Tibial artery (tissue), 4 donors: ENCODE measurements at places on chromosomes 6 and 20.

GRCh38 chr6:128410584-128410983 is 109.8 kb downstream of the PTPRK start:
- H3K4me3 ChIP-seq = no peak overlapping the region
- no peak for DNase-seq
- H3K36me3 ChIP-seq = no peaks in the 10 kb centered on the region
- no peak overlapping the region for H3K27ac ChIP-seq
- no peaks in the 10 kb centered on the region for H3K4me1 ChIP-seq

- no peak overlapping the region for H3K27ac ChIP-seq
- no peaks in the 10 kb centered on the region for H3K4me1 ChIP-seq
- H3K27me3 ChIP-seq = peaks cover 15% of the 10 kb centered on the region
- H3K36me3 ChIP-seq = no peaks in the 10 kb centered on the region
- DNase-seq = no peak
Observed at GRCh38 chr20:54184904-54185626, 11.3 kb upstream of the CYP24A1 start.

DNA sequence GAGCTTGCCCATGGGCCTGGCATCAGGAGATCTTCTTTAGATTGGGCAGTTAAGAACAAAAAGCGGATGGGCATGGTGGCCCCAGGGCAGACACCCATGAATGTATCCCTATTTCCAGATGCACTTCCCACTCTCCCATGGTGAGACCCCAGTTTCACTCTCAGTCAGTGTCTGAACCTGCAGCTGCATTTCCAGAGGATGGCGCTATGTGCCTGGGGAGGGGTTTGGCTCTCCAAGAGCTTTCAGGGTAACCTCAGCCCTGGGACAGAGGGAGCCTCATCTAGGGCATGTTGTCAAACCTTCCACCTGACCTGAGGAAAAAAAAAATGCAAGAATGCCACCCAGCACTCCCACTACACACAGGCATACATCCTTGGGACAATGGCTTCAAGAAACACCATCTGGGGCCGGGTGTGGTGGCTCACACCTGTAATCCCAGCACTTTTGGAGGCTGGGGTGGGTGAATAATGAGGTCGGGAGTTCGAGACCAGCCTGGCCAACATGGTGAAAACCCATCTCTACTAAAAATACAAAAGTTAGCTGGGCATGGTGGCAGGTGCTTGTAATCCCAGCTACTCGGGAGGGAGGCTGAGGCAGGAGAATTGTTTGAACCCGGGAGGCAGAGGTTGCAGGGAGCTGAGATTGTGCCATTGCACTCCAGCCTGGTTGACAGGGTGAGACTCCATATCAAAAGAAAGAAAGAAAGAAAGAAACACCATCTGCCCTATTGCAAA is 1.9 kb downstream of the CST9L start:
- no peak for DNase-seq
- no peak overlapping the region for H3K27ac ChIP-seq
- H3K27me3 ChIP-seq = no peaks in the 10 kb centered on the region
- no peak overlapping the region for H3K4me3 ChIP-seq

DNA sequence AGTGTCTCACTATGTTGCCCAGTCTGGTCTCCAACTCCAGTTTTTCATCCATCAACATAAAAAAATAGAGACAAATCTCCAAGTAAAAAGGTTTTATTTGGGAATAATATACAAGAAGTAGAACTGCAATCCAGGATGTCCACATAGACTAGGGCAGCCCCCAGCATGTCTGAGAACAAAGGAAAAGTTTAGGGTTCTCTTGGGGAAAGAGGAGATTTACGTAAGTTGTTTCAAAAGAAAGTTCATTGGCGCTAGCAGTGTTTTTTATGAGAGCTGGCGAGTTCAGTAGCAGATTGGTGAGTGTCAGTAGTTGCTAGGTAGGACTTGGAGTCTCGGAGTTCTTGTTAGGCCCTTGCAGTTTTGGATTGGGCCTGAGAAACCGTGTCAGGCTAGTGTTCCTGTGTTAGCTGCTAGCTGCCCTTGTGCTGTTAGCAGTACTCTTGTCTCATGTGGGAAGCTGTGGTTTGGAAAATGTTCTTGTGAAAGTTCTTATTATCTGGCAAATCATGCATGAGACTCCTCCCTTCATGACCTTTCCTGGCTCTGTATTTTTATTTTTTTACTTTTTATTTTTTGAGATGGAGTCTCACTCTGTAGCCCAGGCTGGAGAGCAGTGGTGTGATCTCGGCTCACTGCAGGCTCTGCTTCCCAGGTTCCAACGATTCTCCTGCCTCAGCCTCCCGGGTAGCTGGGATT is 24.7 kb downstream of the TTLL9 start:
- H3K36me3 ChIP-seq = no peaks in the 10 kb centered on the region
- peak overlapping the region; percentile 37 for H3K27ac ChIP-seq
- no peaks in the 10 kb centered on the region for H3K4me1 ChIP-seq
- peak; percentile 83 for DNase-seq
- H3K4me3 ChIP-seq = no peak overlapping the region

DNA sequence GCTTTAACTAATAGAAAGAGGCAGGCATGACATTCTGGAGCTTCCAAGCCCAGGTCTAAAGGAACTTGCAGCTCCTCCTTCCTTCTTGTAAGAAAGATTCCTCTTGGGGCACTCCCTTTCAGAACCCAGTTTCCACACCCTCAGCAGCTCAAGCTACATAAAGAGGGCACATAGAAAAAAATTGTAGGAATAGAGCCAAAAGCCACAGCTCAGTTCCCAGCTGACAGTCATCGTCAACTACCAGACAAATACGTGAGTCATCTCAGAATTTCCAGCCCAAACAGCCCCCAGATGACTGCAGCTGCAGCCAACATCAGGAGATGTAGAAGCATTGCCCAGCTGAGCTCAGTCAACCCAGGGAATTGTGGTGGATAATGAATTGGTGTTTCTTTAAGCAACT is 349.8 kb upstream of the ARID1B start:
- no peaks in the 10 kb centered on the region for H3K36me3 ChIP-seq
- H3K27me3 ChIP-seq = no peaks in the 10 kb centered on the region
- no peaks in the 10 kb centered on the region for H3K4me1 ChIP-seq

DNA sequence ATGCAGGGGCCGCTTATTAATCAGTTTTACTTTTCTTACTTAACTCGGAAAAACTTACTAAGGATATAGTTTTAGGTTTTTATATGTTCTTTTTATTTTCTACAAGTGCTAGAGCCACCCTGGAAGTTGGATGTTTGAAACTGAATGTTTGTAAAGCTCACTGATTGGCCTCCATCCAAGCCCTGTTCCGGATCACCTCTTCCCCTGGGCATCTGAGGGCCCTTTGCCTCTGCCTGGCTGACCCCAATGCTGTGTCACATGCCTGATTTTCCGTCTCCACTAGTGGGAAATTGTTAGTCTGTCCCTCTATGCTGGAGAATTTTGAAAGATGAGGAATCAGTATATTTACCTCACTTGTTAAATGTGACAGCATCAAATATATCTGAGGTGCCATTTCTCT is 79.3 kb downstream of the SLC35F1 start:
- no peak for DNase-seq
- no peaks in the 10 kb centered on the region for H3K4me1 ChIP-seq
- H3K36me3 ChIP-seq = no peaks in the 10 kb centered on the region
- H3K27me3 ChIP-seq = no peaks in the 10 kb centered on the region
- H3K4me3 ChIP-seq = no peak overlapping the region

GRCh38 chr6:8821981-8822381 is 386.6 kb upstream of the SLC35B3 start:
- H3K27me3 ChIP-seq = no peaks in the 10 kb centered on the region
- H3K4me1 ChIP-seq = no peaks in the 10 kb centered on the region
- no peak for DNase-seq
- no peaks in the 10 kb centered on the region for H3K36me3 ChIP-seq
- H3K4me3 ChIP-seq = no peak overlapping the region

GRCh38 chr20:9500121-9500520 is 14.3 kb upstream of the LAMP5 start:
- H3K36me3 ChIP-seq = no peaks in the 10 kb centered on the region
- no peaks in the 10 kb centered on the region for H3K27me3 ChIP-seq
- no peak overlapping the region for H3K27ac ChIP-seq
- no peaks in the 10 kb centered on the region for H3K4me1 ChIP-seq

- H3K36me3 ChIP-seq = no peaks in the 10 kb centered on the region
- no peak overlapping the region for H3K4me3 ChIP-seq
- DNase-seq = no peak
- no peak overlapping the region for H3K27ac ChIP-seq
Observed at GRCh38 chr6:5729080-5729434, 277.7 kb downstream of the NRN1 start.

DNA sequence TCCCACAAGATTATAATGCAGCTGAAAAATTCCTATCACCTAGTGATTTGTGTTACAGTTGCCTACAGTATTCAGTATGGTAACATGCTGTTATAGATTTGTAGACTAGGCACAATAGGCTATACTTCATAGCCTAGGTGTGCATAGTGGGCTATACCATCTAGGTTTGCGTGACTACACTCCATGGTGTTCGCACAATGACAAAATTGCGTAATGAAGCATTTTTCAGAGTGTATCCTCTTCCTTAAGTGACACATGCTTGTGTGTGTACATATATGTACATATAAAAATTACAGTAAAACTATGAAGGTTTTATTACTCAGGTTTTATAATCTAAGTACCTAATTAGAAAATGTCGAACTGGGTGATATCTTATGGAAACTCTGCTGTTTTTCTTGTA is 133.0 kb downstream of the FARS2 start:
- no peaks in the 10 kb centered on the region for H3K27me3 ChIP-seq
- no peak overlapping the region for H3K27ac ChIP-seq
- H3K4me3 ChIP-seq = no peak overlapping the region
- DNase-seq = no peak
- H3K36me3 ChIP-seq = no peaks in the 10 kb centered on the region

- H3K4me1 ChIP-seq = no peaks in the 10 kb centered on the region
- H3K36me3 ChIP-seq = no peaks in the 10 kb centered on the region
- no peak overlapping the region for H3K27ac ChIP-seq
- H3K27me3 ChIP-seq = peaks cover 6% of the 10 kb centered on the region
- H3K4me3 ChIP-seq = no peak overlapping the region
- DNase-seq = peak; percentile 14
Observed at GRCh38 chr6:170028629-170029345, 262.1 kb downstream of the DLL1 start.

DNA sequence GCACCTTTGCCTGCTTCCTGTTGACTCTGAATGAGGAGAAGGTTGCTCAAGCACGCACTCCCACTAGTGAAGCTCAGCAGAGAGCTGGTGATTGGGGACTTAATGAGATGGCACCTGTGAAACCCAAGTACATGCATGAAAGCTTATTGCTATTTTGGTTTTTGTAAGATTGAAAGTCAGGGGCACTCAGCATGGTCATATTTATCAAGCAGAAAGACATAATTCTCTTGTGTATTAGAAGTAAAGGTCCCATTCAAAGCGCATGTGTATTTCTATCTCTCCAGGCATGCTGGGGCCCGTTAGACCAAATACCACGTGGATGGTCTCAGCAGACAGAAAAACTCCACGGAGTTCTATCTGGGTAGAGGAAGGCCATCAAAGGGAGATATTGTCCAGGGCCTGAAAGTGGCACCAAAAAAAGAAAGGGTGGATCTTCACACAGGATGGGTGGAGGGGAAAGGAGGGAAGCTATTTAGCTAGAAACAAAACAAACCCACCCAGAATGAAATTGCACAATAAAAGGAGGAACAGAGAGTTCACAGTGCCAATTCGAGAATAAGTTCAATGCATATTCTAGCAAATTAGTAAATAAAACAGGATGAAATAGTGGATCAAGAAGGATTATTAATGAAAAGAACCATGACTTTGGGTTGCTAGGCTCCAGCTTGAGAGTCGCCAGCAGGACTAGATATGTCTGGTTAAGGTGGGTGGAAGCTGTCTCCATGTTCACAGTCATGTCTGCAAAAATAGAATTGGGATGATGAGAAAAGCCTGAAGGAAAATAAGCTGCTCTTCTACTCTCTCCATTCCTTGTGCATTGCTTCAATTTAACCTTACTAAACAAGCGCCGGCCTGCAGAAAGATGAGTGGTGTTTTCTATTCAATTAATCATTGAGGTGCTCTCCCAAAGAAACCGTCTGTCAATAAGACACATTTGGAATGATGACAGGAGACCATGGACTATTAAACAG is 224.9 kb upstream of the DTNBP1 start:
- DNase-seq = no peak
- H3K36me3 ChIP-seq = no peaks in the 10 kb centered on the region
- no peaks in the 10 kb centered on the region for H3K4me1 ChIP-seq
- no peak overlapping the region for H3K27ac ChIP-seq

- H3K4me1 ChIP-seq = no peaks in the 10 kb centered on the region
- H3K36me3 ChIP-seq = no peaks in the 10 kb centered on the region
- no peaks in the 10 kb centered on the region for H3K27me3 ChIP-seq
- no peak for DNase-seq
- no peak overlapping the region for H3K4me3 ChIP-seq
- no peak overlapping the region for H3K27ac ChIP-seq
Observed at GRCh38 chr6:79277109-79277508, 42.6 kb upstream of the HMGN3 start.

DNA sequence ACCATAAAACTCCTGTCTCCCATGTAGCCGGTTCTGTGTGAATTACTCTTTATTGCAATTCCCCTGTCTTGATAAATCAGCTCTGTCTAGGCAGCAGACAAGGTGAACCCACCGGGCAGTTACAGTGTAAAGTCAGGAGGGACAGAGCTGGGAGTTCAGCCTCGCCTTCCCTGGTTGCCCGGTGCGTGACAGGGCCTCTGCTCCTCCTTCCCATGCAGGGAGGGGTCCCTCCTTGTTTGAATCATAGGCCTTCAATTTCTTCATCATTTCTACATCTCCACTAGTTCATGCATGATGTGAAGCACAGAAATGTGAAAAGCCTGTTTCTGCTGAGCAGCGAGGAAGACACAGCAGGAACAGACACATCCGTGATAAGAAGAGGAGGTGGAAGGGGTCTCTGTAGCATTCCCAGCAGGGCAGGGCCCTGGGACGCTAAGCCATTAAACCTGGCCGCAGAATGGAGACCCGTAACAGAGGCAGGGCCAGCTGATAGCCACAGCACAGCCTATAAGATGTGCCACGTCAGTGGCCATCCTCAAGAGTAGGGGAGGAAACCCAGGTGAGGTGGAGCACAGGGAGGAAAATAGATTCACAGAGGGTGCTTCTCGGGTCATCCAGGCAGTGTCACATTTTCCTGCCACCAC is 106.7 kb upstream of the CST7 start:
- DNase-seq = no peak
- no peak overlapping the region for H3K4me3 ChIP-seq
- H3K4me1 ChIP-seq = no peaks in the 10 kb centered on the region
- no peaks in the 10 kb centered on the region for H3K36me3 ChIP-seq

DNA sequence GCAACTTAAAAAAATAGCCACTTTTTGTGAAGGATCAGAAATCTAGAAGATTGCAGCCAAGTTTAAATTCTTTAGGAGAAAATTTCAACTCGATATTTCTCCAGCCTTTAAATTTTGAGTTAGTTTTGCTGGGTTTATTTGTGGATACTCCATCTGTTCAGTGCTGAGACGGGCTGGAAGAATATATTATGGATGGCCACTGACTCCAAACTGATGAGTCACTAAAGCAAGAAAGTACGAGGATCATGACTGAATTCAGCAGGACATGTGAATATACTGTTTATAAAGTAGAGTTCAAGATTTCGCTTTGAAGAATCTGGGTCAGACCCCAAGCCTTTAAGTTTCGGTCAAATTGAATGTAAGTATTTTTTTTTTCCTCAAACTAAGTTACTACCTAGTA is 199.5 kb downstream of the ADGRB3 start:
- H3K27ac ChIP-seq = no peak overlapping the region
- no peaks in the 10 kb centered on the region for H3K4me1 ChIP-seq
- H3K36me3 ChIP-seq = no peaks in the 10 kb centered on the region
- no peak for DNase-seq
- H3K4me3 ChIP-seq = no peak overlapping the region
